Central memory CD4-positive, alpha-beta T cell (primary cell): ENCODE measurements at places on chromosomes 13 and 19.
A peak's percentile ranks its signal among the peaks of the same experiment; 100 is the strongest.

GRCh38 chr19:30908262-30908771 is 440.9 kb downstream of the TSHZ3 start:
- DNase-seq: no peak

DNA sequence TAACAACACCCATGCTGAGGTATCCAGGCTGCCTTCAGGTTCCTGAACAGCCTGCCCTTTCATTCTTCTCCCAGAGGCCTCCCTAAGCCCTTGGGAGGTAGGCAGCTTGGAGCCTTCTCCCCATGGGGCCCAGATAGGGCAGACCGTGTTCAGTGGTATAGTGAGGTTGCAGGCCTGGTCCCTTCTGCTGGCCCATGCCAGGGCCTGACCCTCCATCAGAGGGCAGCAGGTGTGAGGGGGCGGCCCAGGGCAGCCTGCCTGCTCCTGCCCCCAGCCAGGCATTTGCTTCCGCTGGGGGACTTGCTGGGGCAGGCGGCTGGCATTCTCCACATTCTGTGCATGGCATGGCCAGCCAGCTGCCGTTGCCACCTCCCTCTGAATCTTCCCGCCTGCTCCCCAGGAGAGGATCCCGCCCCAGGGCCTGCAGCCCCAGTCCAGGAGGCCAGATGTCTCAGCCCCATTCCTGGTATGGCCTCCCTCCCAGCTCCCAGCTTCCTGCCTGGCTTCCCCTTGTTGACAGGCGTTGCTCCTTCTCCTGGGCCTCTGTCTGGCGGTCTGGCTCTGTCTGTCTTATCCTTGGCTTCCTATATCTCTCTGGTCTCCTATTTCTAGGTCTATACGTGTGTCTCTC is 8.9 kb downstream of the CIC start:
- no peak for DNase-seq

GRCh38 chr13:98307463-98308085 is 130.5 kb upstream of the RNF113B start:
- DNase-seq: no peak

DNA sequence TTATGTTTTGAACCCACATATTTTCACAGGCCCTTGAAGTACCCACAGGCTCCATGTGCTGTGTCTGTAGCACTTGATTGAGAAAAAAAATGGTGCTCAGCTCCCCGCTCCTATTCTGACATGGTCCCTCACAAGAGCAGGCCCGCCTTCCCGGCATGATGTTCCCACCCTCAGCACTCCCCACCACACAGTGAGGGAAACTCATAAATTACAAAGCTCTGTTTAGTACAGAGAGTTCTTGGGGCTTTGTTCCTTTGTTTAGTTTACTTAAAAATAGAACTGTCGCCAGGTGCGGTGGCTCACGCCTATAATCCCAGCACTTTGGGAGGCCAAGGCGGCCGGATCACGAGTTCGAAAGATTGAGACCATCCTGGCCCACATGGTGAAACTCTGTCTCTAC is 25.9 kb upstream of the ABCC4 start:
- DNase-seq: no peak

DNA sequence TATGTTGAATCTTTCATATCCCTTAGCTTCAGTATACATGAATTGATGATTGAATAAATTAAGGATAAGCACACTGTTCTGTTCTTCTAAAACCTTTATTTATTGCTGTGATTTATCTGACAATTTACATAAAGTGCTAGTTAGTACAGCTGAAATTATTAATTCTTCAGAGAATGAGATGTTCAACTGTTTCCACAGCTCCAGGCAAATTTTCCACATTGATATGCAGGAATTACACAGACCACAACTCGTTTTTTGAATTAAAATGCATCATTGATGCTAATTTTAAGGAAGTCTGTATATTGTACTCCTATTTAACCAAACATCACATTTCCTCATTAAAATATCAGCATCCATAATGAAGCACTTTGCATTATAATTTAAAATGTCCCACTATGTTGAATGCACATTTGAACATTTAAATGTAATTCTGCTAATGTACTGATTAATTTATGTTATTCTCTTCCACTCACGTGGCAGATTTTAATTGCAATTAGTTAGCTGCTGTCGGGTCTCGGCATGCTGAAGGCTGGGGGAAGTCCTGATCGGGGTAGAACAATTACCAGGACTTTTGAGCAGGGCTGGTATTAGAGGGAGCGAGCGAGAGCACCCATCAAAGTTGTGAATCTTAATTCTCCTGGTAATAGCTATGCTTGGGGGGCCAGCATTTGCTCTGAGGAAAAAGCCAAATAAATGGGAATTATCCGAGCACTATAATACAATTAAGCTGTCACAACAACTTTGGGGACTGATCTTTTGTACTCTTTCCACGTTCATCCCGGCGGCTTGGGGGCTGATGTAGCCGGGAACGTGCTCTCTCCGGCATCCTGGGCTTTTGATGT is 136.7 kb upstream of the TMTC4 start:
- DNase-seq: no peak

DNA sequence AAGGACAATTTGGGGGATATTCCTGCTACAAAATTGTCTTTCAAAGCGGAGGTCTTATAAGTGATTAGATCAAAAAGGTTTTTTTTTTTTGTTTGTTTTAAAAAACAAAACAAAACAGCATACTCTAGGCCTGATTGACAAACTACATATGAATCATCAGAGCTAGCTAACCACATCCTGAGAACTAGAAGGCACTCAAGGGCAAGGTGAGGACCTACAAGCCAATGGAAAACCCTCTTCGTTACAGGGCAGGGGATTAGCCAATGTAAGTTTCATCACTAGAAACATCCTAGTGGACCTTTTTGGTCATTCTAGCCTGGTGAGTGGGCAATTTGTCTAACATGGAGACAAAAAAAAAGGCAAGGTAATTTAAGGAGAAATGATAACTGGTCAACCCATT is 428.6 kb downstream of the RFC3 start:
- no peak for DNase-seq

- no peak for DNase-seq
Measured at GRCh38 chr13:71359641-71360040, 507.4 kb downstream of the DACH1 start.

GRCh38 chr19:17946965-17947784 is 14.4 kb downstream of the CCDC124 start:
- DNase-seq: peak; percentile 27

DNA sequence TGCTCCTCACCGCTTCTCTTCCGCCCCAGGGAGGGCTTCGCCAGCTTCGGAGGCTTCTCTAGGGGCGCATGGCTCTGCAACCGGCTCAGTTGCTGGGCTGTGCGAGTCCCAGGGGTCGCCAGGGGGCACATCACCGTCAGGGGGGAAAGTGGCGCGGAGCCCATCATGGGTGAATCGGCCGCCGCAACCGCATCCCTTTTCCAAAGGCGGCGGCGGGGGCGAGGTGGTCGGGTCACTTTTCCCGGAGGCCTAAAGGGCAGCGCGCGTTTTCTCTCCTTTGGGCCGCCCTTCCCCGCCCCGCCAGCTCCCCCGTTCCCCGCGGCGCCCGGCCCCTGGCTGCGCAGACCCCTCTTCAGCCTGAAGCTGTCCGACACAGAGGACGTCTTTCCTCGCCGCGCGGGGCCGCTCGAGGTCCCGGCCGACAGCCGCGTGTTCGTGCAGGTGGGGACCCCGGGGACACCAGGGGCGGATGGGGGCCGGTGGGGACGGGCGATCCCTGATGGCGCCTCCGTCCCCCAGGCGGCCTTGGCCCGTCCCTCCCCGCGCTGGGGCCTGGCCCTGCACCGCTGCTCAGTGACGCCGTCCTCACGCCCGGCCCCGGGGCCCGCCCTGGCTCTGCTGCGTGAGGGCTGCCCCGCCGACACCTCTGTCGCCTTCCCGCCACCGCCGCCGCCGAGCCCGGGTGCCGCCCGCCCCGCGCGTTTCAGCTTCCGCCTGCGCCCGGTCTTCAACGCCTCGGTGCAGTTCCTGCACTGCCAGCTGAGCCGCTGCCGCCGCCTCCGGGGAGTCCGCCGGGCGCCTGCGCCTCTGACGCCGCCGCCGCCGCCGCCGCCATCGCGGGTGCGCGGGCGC is 1.7 kb downstream of the TGFBR3L start:
- DNase-seq: peak; percentile 57

GRCh38 chr13:107233541-107233940 is 665.6 kb upstream of the ARGLU1 start:
- no peak for DNase-seq
